Posterior vena cava (tissue), 2 donors: ENCODE measurements at places on chromosomes 7 and 10. TPM values are rescaled to one million over a fixed set of nuclear protein-coding genes. Genes with fewer than 3 reads are reported as not detected.
A peak's percentile ranks its signal among the peaks of the same experiment; 100 is the strongest.

DNA sequence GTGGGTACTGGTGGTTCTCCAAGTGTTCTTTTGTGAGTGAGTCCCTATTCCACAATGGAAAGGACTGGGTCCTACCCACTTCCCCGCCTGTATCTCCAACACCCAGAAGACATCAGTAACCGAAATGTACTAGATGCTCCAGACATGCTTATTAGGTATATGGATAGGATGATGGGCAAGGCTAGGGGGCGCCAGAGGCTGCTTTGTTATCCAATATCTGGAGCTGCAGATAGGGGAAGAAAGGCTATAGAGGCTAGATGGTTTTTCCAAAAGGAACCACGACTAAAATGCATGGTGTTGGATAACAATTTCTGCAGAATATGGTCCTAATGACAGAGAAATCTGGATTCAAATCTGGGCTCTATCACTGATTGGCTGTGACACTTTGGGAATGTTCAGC lies 56.2 kb upstream of the TM9SF3 start:
- peak; percentile 91 for DNase-seq

GRCh38 chr7:36686499-36686898 lies 37.8 kb downstream of the AOAH start:
- DNase-seq = no peak

DNA sequence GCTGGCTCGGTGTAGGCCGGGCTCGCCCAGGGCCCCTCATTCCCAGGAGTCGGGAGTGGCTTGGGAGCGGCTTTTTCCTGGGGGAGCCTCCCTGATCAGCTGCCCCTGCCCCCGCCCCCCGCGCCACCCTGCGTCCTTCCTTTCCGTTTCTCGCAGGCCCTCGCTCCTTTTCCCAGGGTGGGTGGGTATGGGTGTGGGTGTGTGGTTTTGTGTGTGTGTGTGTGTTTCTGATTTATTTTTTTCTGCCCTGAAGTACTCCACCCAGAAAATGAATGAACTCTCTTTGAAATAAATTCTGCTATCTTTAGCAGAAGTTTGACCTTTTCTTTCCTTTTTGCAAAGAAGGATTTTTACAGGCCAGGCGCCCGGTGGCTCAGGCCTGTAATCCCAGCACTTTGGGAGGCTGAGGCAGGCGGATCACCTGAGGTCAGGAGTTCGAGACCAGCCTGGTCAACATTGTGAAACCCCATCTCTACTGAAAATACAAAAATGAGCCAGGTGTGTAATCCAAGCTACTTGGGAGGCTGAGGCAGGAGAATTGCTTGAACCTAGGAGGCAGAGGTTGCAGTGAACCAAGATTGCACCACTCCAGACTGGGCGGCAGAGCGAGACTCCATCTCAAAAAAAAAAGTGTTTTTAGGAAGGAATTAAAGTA lies 30.0 kb upstream of the AP5Z1 start:
- no peak for DNase-seq

DNA sequence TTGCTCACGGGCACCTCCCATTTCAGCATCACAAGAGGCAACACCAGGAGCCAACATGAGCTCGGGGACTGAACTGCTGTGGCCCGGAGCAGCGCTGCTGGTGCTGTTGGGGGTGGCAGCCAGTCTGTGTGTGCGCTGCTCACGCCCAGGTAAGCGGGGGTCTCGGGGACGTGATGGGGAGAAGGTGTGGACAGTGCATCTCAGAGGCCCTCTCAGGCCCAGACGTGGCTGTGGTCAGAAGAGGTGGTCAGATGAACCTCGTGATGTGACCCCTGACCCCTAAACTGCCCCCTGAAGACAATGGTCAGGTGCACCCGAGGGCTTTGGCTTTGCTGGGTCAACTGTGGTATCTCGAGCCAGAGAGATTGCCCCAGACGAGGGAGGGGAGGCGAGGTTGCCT lies 6.1 kb downstream of the LAT2 start:
- DNase-seq = no peak

DNA sequence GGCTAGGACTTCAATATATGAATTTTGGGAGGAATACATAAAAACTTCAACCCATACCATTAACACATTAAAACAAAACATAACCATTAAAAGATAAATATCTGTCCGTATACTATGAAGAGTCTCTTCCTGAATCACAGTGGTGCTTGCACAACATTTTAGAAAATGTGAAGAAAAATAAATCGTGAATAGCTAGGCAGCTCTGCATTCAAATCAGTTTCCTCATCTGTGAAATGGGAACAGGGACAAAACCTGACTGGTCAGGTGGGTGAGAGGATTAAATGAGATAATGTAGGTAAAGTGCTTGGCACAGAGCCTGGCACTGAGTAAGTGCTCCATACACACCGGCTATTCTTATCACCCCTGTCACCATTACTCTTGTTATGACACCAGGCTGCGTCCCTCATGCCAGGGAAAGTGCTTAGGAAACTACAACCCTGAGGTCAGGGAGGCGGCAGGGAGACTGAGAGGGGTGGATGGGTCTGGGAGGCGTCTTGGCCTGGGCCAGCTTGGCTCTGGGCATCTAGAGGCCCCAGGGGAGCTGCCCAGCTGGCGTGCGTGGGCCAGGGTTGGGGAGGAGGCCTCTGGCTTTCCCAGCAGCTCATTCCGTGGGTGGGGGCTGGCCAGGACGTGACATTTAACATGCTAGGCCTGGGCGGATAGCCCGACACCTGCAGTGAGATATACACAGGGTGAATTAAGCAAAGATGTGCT lies 78.3 kb downstream of the SH3PXD2A start:
- no peak for DNase-seq

- DNase-seq = no peak
These were observed 46.3 kb downstream of the PHYHIPL start for GRCh38 chr10:59222788-59223187.

GRCh38 chr7:55438757-55439525 lies 73.8 kb downstream of the LANCL2 start:
- no peak for DNase-seq

- no peak for DNase-seq
These were observed 61.4 kb upstream of the CYP26C1 start for GRCh38 chr10:92999191-92999590.

GRCh38 chr7:116165717-116166116 lies 44.6 kb upstream of the TES start:
- DNase-seq = no peak

SPDYE3 gene
- not detected for total RNA-seq

KLLN gene
- total RNA-seq = 0.38 TPM

SSC4D gene
- 0.38 TPM for total RNA-seq

UTF1 gene
- not detected for total RNA-seq

NACAD gene
- total RNA-seq = 10.4 TPM
